Fibroblast of skin of left quadriceps (primary cell): ENCODE measurements at places on chromosomes 4 and X.

- peak; percentile 36 for DNase-seq
Observed at GRCh38 chr4:127732623-127733328, 2.6 kb downstream of the SLC25A31 start.

DNA sequence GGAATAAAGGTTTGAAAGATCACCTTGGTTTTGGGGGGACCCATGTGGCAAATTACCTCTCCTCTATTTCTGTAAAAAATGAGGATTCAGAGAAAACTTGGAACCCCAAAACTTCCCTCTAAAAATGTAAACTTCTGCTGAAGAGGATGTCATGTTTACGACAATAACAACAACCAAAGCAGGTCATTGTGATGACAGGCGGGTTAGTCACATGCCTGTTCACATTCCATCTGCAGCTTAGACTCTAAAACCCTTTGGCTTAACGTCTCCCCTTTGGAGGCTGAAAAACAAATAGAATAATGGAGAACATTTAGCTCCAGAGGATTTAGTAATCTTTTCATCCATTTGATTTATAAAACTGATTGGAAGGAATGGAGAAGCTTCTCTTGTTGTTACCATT lies 75.0 kb upstream of the FAM9C start:
- no peak for DNase-seq

GRCh38 chrX:95071621-95072020 lies 1397.6 kb downstream of the FAM133A start:
- no peak for DNase-seq

DNA sequence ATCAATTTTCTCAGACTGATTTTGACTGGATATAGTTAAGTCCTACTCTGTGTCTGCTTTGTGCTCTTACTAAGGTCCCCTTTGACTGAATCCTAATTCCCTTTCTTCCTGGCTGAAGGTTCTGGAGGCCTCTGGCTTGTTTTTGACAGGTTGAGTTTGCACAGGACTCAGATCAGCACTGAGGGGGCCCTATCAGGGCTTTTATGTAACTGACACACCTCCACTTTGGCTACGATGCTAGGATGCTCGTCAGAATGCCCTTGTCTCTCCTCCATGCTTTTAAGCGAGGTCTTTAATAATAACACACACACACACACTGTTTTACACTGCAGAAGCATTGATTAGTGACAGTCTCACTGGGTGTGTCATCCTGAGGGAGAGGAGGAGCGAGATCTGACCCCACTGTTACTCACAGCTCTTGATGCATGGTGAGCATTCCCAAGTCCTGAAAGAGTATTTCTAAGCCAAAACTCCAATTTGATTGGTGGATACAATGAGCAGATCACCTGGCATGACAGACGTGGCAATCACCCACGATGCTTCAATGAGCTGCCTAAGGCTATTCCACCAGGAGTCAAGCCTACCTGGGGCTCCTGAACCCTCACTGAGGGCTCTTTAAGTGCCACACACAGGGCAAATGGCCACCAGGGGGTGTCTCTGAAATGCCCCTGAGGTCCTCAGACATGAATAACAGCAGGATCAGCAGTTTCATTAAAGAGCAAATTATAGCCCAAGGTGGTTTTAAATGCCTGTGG lies 130.4 kb upstream of the CPEB2 start:
- DNase-seq = no peak

GRCh38 chr4:111556851-111557250 lies 588.4 kb upstream of the FAM241A start:
- DNase-seq = peak; percentile 34

GRCh38 chrX:40359593-40359992 lies 221.2 kb upstream of the ATP6AP2 start:
- DNase-seq = no peak

- DNase-seq = no peak
Observed at GRCh38 chrX:65689377-65689776, 21.9 kb downstream of the MSN start.

DNA sequence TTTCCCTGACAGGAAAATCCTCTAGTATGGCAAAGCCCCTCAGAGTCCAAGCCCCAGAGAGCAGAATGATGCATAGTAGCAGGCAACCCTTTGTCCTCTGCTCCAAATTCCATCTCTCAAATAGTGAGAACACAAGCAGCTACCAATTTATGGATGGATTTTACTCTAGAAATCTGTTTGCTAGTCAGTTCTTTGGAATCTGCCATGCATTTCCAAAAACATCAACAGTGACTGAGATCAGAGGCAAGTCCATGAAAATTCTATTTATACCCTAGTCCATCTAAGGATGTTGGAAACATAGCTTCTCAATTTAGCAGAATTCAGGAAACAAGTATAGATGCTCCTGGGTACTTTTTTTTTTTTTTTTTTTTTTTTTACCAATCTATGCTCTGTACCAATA lies 10.0 kb upstream of the CC2D2A start:
- no peak for DNase-seq

- no peak for DNase-seq
Observed at GRCh38 chrX:43083016-43083415, 305.1 kb upstream of the PPP1R2C start.

DNA sequence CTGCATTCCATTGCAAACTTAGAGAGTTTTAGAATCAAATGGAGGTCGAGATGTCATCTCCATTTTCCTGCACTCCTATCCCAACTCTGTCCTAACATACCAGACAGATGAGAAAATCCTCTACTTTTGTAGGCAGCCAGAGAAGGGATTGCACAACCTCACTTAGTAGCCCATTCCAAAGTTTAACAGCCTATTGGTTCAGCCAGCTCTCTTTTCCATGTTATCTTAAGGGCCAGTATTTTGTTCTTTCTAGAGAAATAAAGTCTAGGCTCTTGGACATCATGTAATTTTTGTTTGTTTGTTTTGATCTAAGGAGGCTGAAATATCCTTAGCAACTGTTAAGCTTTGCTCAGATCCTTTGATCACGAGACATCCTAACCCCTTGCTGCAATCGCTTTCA lies 173.0 kb downstream of the COX18 start:
- peak; percentile 45 for DNase-seq

GRCh38 chr4:4440333-4441061 lies 53.6 kb downstream of the NSG1 start:
- no peak for DNase-seq

DNA sequence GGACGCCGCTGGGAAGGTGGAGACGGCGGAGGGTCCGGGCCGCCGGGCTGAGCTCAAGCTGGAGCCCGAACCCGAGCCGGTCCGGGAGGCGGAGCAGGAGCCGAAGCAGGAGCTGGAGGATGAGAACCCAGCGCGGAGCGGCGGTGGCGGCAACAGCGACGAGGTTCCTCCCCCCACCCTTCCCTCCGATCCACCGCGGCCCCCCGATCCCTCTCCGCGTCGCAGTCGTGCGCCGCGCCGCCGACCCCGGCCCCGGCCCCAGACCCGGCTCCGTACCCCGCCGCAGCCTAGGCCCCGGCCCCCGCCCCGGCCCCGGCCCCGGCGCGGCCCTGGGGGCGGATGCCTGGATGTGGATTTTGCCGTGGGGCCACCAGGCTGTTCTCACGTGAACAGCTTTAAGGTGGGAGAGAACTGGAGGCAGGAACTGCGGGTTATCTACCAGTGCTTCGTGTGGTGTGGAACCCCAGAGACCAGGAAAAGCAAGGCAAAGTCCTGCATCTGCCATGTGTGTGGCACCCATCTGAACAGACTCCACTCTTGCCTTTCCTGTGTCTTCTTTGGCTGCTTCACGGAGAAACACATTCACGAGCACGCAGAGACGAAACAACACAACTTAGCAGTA lies 483 bp downstream of the USP27X start:
- DNase-seq = no peak

GRCh38 chrX:84046403-84046984 lies 141.5 kb downstream of the RPS6KA6 start:
- peak; percentile 4 for DNase-seq

DNA sequence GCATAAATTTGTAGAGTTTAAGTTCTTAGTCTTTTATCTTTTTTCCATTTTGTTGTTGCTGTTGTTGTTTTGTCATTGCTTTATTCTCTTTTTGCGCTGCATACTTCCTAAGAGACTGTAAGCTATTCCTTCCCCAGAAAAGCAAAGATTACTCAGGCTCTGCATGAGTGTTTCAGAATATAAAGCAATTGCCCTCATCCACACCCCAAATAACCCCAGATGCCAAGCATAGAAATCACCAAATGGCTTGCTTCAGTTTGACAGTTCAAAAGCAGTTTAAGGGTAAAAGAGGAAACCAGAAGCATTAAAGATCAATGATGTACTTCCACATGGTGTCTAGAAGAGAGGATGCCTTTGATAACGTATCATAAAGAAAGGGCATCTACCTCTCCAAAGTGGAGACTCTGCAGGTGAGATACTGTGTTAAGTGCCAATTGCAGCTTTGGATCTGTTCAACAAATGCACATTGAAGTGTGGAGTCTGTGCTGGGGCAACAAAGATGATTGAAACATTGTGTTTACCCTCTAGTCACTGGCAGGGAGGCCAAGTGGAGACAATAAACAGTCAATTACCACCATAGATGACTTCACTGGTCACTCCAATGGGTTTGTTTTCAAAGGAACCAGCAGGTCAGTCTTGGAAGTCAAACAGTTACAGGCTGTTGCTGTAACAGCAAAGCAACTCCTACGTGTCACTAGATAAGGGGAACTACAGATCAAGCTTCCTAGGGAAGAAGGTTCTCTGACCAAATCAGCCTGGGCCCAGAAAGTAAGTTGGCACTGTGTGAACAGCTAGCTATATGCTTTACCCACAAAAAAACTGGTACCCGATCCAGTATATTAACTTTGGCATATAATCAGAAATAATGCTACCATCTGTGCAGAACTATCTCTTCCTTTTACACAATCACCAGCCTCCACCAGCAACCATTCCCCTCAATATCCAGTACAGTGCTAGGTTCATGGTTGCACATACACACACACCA lies 40.6 kb upstream of the IL21 start:
- DNase-seq = no peak

- no peak for DNase-seq
Observed at GRCh38 chrX:152824841-152825374, 5.6 kb downstream of the CETN2 start.

- DNase-seq = no peak
Observed at GRCh38 chr4:154120006-154120676, 331.3 kb upstream of the SFRP2 start.

- DNase-seq = peak; percentile 39
Observed at GRCh38 chr4:112938461-112939058, 110.9 kb upstream of the ANK2 start.

GRCh38 chrX:21586001-21586400 lies 72.1 kb downstream of the KLHL34 start:
- no peak for DNase-seq

DNA sequence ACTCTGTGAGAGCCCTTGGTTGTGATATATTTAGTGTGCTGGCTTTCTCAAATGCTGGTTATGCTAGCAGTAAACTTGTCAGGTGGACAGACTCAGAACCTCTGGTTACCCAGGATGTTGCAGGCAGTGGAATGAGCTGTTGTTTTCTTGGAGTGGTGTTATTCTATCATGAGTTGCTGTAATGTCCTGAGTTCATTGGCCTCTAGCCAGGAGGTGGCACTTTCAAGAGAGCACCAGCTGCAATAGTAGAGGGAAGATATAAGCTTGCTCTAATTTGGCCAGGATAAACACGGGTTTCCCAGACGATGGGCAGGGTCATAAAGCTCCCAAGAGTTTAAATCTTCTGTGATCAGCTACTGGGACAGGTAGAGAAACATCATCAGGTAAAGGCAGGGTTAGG lies 95.0 kb upstream of the UBQLN2 start:
- DNase-seq = no peak

DNA sequence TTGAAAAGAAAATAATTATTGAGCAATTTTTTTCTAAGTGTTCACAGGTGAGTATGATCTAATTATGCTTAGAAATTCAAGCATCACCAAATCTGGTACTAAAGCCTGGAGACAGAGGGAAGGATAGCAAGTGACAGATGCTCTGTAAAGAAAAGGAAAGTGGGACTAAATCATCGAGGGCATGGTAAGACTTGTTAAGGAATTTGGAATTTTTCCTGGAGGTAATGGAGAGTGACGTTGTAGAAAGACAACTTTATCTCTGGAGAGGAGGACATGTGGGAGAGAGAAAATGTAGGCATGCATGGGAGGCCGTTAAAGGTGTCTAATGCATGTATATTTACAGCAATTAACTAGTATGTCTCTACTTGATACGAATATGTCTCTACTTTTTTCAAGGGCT lies 333.2 kb upstream of the ATOH1 start:
- DNase-seq = no peak

- DNase-seq = no peak
Observed at GRCh38 chr4:111283066-111283677, 660.3 kb upstream of the PITX2 start.

- no peak for DNase-seq
Observed at GRCh38 chr4:39913471-39913870, 64.2 kb downstream of the PDS5A start.

- peak; percentile 62 for DNase-seq
Observed at GRCh38 chr4:80446664-80447063, 111.1 kb downstream of the CFAP299 start.

- DNase-seq = no peak
Observed at GRCh38 chrX:31124536-31124935, 52.7 kb upstream of the FTHL17 start.

DNA sequence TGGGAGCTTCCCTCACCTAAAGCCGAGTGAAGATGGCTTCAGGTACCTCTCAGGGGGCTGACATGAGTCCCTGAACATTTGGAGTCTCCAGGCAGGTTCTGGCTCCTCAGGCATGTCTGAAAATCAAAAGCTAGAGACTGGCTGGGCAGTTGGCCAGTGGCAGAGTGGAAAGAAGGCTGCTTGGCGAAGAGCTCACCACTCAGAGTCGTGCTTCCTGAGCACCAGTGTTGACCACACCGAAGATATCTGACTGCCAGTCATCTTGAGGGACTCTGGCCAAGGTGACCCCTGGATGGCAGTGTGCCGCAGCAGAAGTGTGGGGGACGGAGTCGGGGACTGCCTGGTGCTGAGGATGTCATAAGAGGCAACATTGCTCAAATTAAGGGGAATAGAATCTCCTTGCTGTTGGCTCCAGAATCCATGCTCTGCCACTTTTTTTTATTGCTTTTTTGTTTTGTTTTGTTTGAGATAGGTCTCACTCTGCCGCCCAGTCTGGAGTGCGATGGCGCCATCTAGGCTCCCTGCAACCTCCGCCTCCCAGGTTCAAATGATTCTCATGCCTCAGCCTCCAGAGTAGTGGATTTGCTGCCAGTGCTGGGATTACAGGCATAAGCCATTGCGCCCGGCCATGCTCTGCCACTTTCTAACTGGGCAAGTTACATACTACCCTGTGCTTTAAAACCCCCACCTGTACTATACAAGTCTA lies 172.5 kb upstream of the GATB start:
- DNase-seq = no peak

DNA sequence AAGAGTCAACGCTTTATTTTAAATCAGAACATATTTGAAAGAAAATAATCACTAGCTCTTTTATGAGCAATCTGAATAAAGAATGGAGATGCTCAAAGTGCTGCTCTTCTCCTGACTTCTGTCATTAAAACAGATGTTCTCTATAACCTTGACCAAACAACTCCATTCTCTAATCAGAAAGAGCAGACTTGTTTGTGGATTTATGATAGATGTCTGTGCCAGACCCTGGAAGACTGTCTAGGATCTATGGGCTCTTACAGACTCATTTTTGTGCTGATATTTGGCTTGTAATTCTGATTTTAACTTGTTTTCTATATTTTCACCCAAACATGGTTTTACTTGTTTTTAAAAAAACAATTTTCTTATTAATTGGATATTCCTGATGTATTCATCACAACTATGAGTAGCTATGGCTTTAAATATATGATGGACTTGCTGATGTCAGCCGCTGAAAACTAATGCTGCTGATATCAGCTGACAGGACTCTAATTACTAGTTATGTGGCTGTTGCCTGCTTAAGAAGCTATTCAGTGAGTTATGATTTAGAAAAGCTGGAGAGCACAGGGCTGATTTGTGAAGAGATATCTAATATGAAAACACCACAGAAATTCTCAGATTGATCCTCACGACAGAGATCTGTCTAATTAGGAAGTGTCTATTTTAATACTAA lies 31.6 kb upstream of the MAML3 start:
- no peak for DNase-seq
